IPS-NIHi11 (cell line): ENCODE measurements at places on chromosomes 3 and 15.

DNA sequence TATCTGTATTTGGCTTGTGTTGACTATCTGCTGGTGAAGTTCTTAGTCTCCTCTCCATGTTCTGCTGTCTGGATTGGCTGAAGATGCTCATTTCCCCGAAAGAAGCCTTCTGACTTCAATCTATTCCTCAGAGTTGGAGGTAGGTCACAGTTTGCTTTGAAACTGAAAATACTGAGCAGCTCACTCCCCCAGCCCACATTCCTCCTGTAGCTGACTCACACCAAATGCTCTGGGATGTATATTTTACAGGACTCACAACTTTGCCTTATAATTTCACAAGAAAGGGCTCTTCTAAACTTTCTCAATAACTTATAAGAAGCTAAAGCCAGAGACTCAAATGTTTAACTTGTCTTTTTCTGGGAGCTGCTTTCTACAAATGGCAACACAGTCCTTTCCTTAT lies 36.3 kb upstream of the SNX4 start:
- DNase-seq: no peak

- DNase-seq: no peak
Measured at GRCh38 chr3:158337110-158337509, 227.2 kb downstream of the RSRC1 start.

- no peak for DNase-seq
Measured at GRCh38 chr15:33526532-33526931, 215.8 kb downstream of the RYR3 start.

DNA sequence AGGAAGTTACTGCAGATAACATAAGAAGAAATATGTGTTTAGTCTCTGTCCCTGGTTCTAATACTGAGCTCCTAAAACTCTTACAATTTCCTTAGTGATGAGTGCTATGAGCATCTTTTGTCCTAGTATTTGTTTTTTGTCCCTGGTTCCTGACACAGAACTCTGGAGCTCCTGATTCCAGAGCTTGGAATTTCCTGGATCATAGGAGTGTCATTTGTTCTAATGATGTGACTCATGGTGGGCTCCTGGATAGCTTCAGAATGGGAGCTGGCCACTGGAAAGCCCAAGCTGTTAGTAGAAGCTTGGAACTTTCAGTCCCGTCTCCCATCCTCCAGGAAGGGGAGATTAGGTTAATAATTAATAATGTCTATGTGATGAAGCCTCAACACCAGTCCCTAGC lies 98.2 kb downstream of the CNTN6 start:
- DNase-seq: no peak

- no peak for DNase-seq
Measured at GRCh38 chr3:60339304-60339703, 911.9 kb downstream of the FHIT start.

DNA sequence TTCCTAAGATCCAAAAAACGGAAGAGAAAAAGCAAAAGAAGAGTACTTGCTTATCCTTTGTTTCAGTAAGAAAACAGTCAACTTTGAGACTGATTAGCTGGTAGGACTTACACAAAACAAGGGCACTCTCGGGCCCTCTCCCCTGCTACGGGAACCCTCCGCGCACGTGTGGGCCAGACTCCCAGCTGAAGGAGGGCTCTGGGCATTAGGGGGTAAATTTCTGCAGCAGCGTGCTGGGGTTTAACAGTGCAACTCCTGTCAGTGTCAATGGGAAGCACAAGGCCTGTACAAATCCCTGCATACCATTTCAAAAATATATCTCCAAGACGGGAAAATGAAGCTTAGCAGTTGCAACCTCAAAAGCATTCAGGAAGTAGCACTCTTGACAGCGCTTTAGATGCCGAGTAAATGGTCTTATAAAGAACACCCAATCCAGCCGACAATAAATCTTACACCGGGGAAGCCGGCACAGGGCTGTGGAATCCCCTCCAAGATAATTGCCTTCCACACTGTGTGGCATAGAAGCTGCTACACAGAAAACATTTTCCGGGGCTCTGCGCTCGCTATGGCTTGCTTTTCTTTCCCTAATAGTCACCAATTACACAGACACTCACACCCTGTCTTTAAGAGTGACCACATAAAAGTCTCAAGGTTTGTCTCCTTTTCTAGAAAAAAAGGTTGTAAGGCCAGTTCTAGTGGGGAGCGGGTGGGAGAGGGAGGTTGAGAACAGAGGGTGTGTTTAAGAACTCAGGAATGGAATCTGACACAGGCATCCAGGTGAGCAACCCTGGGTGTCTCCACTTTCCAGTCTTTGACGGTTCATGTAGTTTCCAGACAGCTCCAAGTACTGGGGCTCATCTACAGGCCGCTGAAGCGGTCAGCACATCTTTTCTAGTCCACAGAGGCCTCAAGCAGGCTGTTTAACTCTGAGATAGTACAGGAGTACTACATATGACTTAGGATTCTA lies 512.7 kb downstream of the FOXP1 start:
- DNase-seq: no peak

DNA sequence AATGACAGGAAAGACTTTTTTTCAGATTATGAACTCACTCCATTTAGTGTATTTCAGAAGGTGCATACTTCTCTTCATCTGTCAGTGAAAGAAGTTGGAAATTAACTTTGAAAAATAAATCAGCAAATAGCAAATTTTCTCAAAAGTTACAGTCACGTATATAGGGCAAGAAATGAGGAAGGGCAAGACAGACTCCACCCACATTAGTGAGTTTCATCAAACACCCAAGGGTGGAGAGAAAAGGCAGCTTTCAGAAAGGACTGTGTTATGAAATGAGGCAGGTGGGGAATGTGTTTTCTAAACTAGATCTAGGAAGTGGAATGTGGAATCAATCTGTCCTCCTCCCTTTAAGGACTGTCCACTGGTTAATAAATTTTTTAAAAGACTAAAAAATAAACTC lies 2.9 kb downstream of the SLC22A13 start:
- DNase-seq: no peak
